ENCODE measurements at places on chromosomes 12 and 14.

DNA sequence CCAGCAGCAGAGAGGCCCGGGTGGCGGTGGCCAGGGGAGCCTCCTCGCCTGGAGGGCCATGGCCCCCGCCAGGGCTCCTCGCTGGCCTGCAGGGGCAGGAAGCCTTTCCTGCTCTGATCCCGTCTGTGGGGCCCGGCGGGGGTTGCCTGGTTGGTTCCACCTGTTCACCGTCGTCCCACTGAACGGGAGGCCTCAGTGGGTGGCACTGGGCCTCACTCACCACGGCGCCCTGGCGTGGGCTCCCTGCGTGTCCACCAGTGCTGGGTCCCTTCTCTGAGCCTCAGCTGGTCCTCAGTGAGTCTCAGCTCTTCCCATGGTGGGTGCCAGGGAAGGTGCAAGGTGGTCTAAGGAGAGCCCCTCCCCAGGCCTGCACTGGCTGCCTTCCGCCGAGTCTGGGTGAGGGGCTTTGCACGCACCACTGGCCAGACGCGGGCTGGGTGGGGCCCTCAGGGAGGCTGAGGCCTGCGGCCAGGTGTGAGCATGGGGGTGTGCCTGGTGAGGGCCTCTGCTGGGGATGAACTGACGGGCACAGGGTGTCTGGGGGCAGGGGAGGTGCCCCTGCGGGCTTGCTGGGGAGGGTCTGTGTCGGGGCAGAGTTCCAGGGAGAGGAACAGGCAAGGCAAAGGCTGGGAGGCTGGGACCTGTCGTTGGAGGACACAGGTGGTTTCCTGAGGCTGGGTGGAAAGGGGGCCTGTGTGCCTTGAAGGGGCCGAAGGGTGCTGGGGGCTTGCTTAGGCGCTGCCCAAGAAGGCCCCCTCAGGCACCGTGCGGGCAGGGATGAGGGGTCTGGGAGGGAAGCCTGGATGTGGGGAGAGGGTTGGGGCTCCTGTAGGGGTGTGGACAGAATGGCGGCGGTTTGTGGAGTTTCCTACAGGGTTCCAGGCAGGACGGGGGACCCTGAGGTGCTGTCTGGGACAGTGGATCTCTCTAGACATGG, 339.8 kb downstream of the TMEM121 start:
- no peak for DNase-seq

GRCh38 chr14:105307052-105307727, 6.4 kb upstream of the BRF1 start:
- no peak for DNase-seq

- no peak for DNase-seq
These were observed 78.5 kb downstream of the DICER1 start for GRCh38 chr14:95078867-95079266.

DNA sequence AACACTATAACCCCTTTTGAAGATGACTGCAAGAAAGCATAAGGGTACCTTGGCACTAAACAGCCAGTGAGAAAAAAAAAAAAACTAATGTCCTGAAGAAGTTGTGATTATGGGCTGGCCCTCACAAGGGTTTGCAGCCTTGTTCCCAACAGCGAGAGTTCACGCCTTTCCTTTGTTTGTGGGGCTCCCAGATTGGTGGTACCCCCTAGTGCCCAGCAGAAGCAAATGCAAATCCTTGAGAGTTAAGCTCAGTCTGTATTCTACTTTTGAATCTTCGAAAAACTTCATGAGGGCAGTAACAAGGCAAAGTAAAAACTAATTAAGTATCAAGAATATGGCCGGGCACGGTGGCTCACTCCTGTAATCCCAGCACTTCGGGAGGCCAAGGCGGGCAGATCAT, 238.9 kb upstream of the LMO3 start:
- no peak for DNase-seq

GRCh38 chr12:76790564-76791552, 26.9 kb downstream of the ZDHHC17 start:
- DNase-seq: peak; percentile 22

DNA sequence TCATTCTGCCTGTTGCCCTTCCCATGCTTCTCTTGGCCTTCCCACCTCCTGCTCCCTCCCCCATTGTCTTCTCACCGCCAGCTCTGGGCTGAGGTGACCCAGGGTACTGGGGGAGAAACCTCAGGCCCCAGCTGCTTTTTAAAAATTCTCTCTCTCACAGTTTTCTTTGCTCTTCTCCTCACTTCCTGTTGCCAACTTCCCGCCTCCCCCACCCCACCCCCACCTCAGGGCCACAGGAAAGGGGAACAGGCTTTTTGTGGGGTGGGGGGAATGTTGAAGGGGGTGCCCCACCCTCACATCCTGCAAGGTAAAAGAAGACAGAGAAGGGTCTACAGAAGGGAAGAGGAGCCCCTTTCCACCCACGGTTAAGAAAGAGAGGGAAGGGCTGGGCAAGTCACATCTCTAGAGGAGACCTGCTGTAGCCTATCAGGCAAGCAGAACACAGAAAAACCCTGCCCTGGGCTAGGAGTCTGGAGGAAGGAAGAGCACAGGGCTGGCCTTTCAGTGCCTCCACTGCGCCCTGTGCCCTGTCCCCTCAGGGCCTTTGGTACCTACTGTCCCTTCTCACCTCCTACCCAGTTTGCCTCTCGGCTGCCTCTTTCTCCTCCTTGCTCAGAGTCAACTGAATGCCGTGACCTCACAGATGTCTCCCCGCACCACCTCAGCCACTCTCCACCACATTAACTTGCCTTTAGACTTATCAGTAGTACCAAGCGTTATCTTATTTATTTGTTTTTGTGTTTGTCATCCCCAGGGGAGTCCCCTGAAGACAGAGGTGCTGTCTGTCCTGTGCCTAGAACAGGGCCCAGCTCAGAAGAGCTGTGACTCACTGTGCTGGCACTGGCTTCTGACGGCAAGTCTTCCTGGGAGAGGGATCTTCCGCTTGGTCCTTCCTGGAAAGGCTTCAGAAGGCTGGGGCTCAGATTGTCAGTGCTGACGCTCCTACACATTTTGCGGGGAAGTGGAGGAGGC, 1.7 kb downstream of the ARHGAP9 start:
- DNase-seq: no peak

- no peak for DNase-seq
These were observed 51.6 kb upstream of the SRP54 start for GRCh38 chr14:34931206-34931605.

DNA sequence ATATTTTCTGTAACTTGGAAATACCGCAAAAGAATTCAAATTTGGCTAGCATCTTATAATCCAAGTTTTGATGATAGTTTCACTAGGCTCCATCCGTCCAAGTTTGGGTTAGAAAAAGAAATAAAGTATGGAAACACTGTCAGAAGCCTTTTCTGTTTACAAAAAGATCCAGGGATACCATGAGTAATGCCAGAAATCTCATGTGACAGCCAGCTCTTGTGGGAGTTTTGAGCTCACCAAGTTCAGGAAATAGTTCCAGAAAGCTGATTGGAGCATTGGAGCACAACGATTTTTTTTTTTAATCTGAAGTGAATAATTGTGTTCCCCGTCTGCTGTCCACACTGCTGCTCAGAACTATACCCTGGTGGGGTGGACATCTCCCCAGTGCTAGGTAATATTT, 229.7 kb upstream of the NPAS3 start:
- no peak for DNase-seq

GRCh38 chr12:76144245-76144549, 59.7 kb upstream of the NAP1L1 start:
- DNase-seq: peak; percentile 59

DNA sequence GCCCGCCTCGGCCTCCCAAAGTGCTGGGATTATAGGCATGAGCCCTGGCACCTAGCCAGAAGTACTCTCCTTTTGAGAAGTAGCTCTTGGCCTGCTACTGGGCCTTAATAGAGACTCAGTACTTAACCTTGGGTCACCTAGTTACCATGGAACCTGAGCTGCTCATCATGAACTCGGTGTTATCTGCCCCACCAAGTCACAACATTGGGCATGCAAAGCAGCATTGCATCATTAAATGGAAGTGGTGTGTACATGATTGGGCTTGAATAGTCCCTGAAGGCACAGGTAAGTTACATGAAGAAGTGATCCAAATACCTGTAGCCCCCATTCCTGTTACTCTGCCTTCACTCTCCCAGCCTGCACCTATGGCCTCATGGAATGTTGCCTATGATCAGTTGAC, 18.0 kb upstream of the ATF7 start:
- no peak for DNase-seq

DNA sequence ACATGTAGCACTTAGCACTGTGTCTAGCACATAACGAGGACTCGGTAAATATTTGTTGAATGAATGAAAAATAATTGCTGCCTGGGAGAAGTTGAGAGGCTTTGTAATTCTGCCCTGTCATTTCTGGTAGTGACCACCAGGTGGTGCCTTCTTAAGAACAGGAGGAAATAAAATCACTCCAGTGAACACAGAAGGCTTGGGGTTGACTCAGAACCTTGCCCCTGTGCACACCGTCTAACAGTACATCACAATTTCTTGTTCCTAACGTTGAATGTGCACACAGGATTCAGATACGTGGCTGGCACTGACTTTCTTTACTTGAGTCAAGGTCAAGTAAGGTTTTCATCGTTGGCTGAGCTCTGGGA, 91.8 kb downstream of the RGS6 start:
- no peak for DNase-seq

DNA sequence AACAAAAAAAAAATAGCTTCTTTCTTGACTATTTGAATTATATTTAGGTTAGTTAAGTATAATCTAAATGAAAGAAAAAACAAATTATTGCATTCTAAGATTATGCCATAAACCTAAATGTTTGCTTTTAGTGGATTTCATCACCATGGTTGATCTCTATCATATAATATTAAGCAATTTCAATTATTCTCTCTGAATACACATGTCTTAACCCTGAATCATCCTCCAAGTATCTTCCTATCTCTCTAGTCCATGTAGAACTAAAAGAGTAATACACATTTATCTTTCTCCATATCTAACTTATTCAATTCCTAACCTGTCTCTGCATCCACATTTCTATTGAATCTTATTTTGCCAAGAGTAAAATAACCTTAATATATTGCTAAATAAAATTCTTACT, 59.6 kb downstream of the PPFIA2 start:
- DNase-seq: no peak

DNA sequence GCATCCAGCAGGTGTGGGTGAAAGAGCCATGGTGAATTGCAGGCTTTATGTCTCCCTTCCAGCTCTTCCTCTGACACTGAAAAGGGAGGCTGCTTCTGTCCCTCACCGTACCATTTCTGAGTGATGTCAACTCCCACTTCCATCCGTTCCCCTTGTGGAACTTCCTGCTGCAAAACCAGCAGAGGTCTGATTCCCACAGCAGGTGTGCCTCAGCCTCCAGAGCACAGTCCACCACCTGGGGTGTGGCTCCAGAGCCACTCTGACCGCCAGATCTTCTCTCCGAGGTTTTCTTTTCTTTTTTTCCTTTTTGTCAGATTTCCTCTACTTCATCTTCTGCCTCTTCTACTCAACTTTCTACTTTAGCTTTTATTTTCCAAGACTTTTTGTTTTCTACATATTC, 62.7 kb downstream of the CDC42BPB start:
- no peak for DNase-seq

DNA sequence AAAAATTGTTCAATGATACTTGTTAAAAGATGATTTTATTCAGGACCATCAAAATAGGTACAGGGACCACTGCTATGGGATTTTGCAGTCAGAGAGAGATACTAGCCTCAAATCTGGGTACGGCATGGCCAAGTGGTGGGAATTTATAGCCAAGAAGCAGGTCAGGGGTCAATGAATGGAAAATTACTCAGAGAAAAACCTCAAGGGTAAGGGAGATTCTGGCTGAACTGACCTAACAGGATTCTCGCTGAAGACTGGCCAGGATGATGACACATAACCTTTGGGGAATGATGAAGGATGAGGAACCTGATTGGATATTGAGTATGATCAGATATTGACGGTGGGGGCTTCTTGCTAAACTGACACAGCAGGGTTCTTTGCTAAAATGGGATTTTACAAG, 32.7 kb downstream of the DEPDC4 start:
- no peak for DNase-seq

GRCh38 chr14:29800961-29801360, 126.7 kb downstream of the PRKD1 start:
- no peak for DNase-seq

DNA sequence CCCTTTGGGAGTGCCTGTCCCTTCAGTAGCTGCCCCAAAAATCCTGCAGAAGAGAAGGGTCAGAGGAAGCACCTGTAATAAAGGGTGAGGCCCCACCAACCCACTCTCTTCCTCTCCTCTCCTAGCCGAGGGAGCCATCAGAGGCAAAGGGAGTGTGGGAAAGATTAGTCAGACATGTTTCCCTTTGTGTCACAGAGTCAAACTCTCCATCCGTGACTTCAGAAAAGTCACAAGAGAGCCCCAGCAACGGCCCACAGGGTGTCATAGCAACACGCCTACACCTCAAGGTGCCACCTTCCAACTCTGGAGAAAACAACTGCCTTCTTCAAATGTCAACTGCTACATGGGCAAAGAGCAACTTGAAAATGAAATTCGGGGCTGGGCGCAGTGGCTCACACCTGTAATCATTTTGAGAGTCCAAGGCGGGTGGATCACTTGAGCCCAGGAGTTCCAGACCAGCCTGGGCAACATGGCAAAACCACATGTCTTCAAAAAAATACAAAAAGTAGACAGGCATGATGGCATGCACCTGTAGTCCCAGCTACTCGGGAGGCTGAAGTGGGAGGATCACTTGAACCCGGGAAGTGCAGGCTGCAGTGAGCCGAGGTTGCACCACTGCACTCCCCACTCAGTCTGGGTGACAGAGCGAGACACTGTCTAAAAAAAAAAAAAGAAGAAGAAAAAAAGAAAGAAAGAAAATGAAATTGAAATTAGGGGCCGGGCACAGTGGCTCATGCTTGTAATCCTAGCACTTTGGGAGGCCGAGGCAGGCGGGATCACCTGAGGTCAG, 17.7 kb upstream of the CD27 start:
- DNase-seq: no peak
